ENCODE measurements at places on chromosomes 16 and 17.

DNA sequence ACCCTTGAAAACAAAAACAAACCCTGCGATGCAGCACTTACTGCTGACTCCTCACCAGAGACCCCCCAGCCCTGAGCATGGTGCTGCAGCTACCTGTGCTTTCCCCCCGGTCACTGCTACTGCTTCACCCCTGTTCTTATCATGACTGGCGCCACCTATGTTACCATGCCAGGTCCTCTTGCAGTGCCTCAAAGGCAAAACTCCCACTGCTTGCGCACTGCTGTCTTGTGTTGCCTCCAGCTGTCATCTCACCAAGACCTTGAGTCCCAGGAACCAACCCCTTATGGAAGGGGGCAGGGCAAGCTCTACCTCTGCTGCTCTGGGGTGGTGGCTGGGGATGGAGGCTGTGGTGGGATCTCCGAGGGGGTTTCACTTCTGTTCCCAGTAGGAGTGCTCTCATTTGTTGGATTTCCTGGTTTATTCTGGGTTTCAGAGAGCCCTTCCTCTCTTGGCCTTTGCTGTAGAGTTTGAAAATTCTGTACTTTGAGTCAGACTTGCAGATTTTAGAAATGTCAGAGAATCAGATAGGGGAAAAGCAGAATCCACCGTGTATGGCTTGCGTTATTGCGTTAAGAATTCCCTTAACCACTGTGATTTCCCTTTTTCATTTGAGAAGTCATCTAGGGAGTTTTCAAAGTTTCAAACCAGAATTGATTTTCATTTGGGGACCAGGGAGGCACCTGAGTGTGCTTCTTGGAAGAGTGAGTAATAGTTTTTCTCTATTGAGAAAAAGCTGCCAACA lies 96.6 kb downstream of the SPECC1 start:
- no peak for DNase-seq
- H3K36me3 ChIP-seq: no peaks in the 10 kb centered on the region
- no peak overlapping the region for H3K4me3 ChIP-seq
- H3K27me3 ChIP-seq: peaks cover 4% of the 10 kb centered on the region
- no peaks in the 10 kb centered on the region for H3K4me1 ChIP-seq
- no peak overlapping the region for H3K27ac ChIP-seq

DNA sequence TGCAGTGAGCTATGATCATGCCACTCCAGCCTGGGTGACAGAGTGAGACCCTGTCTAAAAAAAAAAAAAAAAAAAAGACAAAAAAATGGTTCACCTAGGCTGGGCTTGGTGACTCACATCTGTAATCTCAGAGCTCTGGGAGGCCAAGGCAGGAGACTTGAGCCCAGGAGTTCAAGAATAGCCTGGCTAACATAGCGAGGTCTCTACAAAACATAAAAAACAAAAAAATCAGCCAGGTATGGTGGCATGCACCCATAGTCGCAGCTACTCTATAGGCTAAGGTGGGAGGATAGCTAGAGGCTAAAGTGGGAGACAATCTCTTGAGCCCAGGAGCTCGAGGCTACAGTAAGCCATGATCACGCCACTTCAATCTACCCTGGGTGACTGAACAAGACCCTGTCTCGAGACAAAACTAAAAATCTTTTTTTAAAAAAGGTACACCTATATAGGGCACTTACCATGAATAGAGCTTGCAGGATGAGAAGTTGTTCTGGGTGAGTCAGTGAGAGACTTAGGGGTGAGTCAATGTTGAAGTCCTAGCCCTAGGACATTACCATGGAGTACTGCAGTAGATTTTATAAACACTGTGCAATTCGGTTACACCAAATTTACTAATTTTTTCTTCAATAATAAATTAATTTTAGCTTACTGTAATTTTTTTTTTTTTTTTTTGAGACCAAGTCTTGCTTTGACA lies 19.0 kb downstream of the USP32 start:
- peak overlapping the region; percentile 42 for H3K27ac ChIP-seq
- DNase-seq: peak; percentile 80
- H3K4me1 ChIP-seq: peaks cover 8% of the 10 kb centered on the region
- H3K27me3 ChIP-seq: no peaks in the 10 kb centered on the region
- no peaks in the 10 kb centered on the region for H3K36me3 ChIP-seq
- no peak overlapping the region for H3K4me3 ChIP-seq

- no peak overlapping the region for H3K27ac ChIP-seq
- no peak for DNase-seq
- H3K4me3 ChIP-seq: no peak overlapping the region
- H3K4me1 ChIP-seq: no peaks in the 10 kb centered on the region
These were observed 48.5 kb downstream of the SNX11 start for GRCh38 chr17:48155889-48156611.

DNA sequence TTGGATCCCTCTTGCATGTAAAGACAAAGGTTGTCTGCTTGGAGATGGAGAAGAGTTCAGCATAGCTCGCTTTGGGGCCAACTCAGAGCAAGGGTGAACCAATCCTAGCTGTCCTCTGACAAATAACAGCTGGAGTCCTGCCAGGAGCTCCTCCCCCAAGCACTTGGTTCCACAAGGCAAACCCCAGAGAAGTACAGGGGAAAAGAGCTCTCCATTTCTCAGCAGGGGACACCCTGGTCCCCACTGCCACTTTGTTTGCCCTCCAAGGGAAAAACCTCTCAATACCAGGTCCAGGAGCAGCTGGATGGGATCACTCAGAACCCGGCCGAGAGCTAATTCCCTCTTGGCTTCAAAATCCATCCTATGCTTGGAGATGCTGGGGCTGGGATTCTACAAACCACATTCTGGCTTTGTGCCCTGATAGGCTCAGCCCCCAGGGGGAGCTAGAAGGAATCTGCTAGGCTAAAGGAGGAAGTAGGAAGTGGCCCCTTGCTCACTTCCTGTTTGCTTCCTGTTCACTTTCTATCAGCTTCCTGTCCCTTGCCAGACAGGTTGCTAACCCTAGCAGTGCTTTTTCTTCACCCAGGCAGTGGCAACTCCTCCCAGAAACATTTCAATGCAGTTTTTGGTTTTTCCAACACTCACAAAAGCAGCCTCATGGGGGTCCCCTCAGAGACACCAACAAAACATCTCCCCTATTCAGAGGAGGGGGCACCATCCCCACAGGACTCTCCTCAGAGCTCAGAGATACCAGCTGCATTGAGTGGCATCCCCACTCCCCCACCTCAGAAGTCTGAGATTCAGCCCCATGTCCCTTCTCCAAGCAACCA lies 30.7 kb downstream of the CDRT4 start:
- no peak overlapping the region for H3K4me3 ChIP-seq
- H3K4me1 ChIP-seq: peaks cover 2% of the 10 kb centered on the region
- no peaks in the 10 kb centered on the region for H3K27me3 ChIP-seq
- no peaks in the 10 kb centered on the region for H3K36me3 ChIP-seq
- H3K27ac ChIP-seq: no peak overlapping the region
- DNase-seq: no peak

GRCh38 chr16:74455619-74456289 lies 34.5 kb upstream of the CLEC18B start:
- peak; percentile 87 for DNase-seq
- no peaks in the 10 kb centered on the region for H3K27me3 ChIP-seq
- peaks cover 26% of the 10 kb centered on the region for H3K4me1 ChIP-seq
- H3K36me3 ChIP-seq: peaks cover 29% of the 10 kb centered on the region
- H3K27ac ChIP-seq: peak overlapping the region; percentile 95

- no peak for DNase-seq
- no peak overlapping the region for H3K4me3 ChIP-seq
- no peaks in the 10 kb centered on the region for H3K27me3 ChIP-seq
- H3K36me3 ChIP-seq: no peaks in the 10 kb centered on the region
These were observed 131.5 kb downstream of the SNX11 start for GRCh38 chr17:48238933-48239602.

DNA sequence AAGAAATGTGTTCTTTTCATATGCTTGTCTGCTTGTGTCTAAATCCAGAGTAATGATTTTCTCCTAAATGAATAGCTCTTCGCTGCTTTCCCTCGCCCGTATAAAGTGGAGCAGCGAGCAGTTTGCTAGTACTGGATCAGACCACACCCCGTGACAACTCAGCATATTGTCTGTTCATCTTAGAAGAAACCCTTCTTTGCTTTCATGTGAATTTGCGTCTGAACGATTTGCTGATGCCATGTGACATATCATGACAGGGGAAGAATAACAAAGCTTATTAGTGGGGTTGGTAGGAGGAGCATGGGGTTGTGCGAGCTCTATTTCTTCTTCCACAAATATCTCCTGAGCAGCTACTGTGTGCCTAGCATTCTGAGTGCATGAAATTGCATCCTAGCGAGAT lies 44.1 kb upstream of the CACNG4 start:
- H3K4me3 ChIP-seq: no peak overlapping the region
- no peaks in the 10 kb centered on the region for H3K4me1 ChIP-seq
- no peaks in the 10 kb centered on the region for H3K36me3 ChIP-seq
- H3K27me3 ChIP-seq: peaks cover 4% of the 10 kb centered on the region
- no peak overlapping the region for H3K27ac ChIP-seq

GRCh38 chr16:15606518-15607220 lies 36.3 kb downstream of the MARF1 start:
- DNase-seq: no peak
- H3K4me3 ChIP-seq: no peak overlapping the region
- peaks cover 7% of the 10 kb centered on the region for H3K4me1 ChIP-seq
- no peaks in the 10 kb centered on the region for H3K27me3 ChIP-seq
- no peak overlapping the region for H3K27ac ChIP-seq

- H3K27ac ChIP-seq: no peak overlapping the region
- peaks cover 6% of the 10 kb centered on the region for H3K27me3 ChIP-seq
- DNase-seq: no peak
- H3K36me3 ChIP-seq: no peaks in the 10 kb centered on the region
- H3K4me3 ChIP-seq: no peak overlapping the region
These were observed 26.6 kb upstream of the SRCIN1 start for GRCh38 chr17:38632334-38632733.

DNA sequence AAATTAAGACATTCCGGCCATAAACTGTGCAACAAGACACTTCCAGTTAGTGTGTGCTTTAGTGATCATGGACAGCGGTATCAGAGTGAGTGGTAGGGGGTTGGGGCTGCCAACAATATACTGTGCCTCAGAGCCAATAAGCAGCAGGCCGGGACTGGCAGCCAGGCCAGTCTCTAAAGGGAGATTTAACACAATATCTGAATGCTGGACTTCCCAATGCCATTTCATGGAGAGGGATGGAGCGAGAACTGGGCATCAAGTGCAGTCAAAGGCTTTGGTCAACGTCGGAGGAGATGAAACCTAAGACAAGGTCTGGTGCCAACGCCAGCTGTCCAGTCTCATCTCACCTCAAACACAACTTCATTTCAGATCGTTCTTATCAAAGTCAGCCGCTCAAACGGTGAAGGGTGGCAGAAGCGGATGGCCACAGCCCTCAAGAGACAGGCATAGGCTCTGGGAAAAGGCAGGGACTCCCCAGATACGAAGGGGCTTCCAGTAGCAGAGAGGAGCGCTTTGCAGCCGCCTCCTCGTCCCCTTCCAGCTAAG lies 935 bp downstream of the USP32 start:
- no peaks in the 10 kb centered on the region for H3K36me3 ChIP-seq
- no peaks in the 10 kb centered on the region for H3K27me3 ChIP-seq
- H3K4me3 ChIP-seq: peak overlapping the region; percentile 80
- peak overlapping the region; percentile 89 for H3K27ac ChIP-seq

DNA sequence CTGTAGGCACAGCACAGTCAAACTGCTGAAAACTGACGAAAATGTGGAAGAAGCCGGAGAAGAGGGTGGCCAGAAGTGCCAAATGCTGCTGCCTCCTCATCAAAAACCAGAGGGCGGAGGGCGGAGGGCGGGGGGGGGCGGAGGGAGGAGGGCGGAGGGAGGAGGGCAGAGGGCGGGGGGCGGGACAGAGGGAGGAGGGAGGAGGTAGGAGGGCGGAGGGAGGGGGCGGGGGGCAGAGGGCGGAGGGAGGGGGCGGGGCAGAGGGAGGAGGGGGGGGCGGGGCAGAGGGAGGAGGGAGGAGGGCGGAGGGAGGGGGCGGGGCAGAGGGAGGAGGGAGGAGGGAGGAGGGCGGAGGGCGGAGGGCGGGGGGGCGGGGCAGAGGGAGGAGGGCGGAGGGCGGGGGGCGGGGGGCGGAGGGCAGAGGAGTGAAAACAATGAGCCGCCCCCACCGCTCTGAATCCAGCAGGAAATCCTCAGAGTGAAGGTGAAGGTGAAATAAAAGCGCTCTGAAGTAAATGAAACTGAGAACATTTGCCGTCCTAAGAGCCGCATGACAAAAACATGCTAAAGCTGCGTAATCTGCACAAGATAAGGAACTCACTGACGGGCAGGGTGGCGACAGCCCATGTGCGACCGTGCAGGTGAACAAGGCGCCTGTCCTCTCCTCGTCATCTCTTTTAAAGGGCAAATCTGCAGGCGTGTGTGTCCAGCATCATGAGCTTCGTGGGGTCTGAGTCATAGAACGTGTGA lies 22.6 kb upstream of the CBFA2T3 start:
- H3K36me3 ChIP-seq: no peaks in the 10 kb centered on the region
- no peak overlapping the region for H3K4me3 ChIP-seq
- H3K27ac ChIP-seq: no peak overlapping the region
- no peak for DNase-seq
- H3K4me1 ChIP-seq: no peaks in the 10 kb centered on the region

DNA sequence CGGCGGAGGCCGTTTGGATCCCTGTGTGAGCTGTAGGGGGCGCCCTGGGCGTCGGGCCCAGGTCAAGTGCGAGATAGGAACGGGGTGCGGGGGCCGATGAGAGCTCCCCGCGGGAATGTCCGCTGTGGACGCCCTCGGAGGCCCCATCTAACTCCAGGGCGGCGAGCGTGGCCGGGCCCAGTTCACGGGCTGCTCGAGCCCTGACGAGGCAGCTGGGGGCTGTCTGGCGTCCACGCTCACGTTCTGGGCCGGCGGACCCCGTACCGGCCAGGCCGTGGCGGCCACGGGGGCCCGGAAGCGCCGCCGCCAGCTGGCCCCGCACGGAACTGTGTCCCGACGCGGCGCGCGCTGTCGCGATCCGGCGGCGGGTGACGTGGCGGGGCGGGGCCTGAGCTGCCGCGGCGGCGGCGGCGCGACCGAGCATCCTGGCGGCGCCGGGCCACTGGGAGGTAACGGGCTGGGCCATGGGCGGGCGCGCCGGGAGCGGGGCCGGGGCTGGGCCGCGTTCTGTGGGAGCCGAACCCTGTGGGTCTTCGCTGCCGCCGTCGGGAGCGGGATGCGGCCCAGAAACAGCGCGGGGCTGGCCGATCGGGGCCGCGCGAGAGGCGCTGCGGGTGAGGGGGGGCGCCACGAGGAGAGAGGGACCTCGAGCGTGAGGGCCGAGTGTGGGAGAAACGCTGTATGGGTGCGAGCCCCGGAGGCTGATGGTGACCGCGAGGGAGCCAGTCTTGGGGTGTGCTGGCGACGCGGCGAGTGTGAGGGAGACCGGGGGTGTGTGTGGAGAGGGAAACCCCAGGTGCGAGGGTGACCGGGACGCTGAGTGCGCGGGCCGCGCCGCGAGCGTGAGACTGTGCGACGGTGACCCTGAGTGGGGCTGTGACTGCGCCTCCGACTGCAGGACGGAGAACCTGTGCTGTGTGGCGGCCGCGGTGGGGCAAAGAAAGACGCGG lies at the start of gene SLC7A6:
SLC7A6 (plus strand) TSS at position 399 of the 950 bp plus-strand sequence. CDS start 10,201 bp downstream, outside the sequence.
- no peaks in the 10 kb centered on the region for H3K27me3 ChIP-seq
- DNase-seq: peak; percentile 44
- peaks cover 3% of the 10 kb centered on the region for H3K36me3 ChIP-seq
- peaks cover 8% of the 10 kb centered on the region for H3K4me1 ChIP-seq
- H3K4me3 ChIP-seq: peak within 1 kb of the TSS; percentile 84

GRCh38 chr16:57422026-57422944 lies 17.7 kb downstream of the CCL17 start:
- H3K27ac ChIP-seq: no peak overlapping the region
- no peaks in the 10 kb centered on the region for H3K36me3 ChIP-seq
- H3K27me3 ChIP-seq: peaks cover 2% of the 10 kb centered on the region

All from astrocyte (in vitro differentiated cells and primary cell).